ENCODE measurements at places on chromosomes 1 and 21.

DNA sequence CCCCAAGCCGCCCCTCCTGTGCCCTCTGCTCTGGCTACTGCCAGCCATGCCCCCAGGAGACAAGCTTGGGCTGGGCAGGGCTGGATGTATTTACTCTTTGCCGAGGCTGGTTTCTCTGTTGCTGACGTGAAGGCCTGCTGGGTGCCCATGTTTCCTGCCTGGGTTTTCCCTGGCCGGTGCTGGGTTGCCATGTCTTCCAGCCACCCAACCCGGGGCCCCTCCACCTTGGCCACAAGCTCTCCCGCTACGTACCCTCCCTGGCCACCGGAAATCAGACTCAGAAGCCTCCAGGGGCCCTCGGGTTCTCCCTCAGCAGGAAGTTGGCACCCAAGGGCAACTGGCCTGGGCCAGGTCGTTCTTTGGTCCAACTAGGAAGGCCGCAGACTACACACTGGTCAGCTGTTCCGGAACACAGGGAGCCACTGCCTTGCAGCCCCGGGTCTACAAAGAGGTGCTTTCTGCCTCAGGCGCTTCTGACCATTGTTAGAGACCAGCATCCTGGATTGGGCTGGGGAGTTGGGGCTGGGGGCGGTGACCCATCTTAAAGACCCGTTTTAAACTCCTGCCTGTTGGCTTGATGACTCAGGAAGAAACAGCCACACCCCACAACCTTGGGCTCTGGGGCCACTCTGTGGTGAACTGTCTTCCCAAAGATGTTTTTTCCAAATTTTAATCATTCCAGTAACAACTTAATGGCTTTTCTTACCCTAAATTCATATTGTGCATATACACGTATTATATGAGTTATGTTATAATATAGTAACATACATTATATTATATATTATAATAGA, 71.2 kb upstream of the RUNX3 start:
- DNase-seq, result no peak

DNA sequence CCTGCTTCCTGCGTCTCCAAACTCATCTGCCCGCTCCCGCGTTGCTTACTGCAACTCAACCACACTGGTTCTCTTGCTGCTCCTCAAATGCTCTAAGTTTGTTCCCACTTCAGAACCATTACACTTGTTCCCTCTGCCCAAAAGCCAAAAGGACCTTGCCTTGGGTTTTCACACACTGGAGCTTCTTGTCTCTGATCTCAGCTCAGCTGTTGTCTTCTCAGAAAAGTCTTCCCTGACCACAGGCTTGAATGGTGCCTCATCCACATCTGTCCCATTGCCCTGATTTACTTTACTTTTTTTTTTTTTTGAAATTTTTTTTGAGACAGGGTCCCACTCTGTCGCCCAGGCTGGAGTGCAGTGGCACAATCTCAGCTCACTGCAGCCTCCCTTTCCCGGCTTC, 44.3 kb upstream of the SYT14 start:
- no peak for DNase-seq

- DNase-seq, result no peak
Observed at GRCh38 chr1:226664413-226665101, 74.5 kb downstream of the ITPKB start.

DNA sequence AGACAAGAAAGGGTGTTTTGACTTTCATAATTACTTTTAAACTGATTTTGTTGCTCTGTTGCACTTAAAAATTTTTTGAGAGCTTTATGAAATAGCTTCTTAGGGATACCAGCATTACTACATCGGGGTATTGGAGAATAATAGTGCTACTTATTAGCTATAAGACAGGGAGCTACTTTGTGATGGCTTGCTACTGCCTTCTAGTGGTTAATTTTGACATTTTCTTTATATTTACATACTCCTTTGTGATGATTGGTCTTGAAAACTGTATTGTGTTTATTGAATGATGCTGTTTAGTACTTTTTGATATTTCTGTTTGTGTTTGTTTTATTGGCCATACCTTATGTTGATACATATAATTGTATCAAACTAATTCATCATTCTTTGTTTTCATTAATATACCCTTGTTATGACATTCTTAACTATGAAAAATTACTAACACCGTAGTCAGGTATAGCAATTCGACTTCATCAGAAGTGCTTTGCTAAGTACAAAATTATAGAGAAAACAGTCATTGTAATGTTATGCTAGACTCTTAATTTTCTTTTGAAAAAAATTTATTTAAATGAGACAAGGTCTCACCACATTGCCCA, 85.5 kb downstream of the CLIC4 start:
- peak; percentile 80 for DNase-seq

- DNase-seq, result peak; percentile 84
Observed at GRCh38 chr1:41613689-41614574, 129.4 kb upstream of the EDN2 start.

GRCh38 chr21:17460094-17460493, 52.7 kb upstream of the CXADR start:
- DNase-seq, result no peak

GRCh38 chr1:174352117-174352516, 95.6 kb upstream of the GPR52 start:
- peak; percentile 61 for DNase-seq

DNA sequence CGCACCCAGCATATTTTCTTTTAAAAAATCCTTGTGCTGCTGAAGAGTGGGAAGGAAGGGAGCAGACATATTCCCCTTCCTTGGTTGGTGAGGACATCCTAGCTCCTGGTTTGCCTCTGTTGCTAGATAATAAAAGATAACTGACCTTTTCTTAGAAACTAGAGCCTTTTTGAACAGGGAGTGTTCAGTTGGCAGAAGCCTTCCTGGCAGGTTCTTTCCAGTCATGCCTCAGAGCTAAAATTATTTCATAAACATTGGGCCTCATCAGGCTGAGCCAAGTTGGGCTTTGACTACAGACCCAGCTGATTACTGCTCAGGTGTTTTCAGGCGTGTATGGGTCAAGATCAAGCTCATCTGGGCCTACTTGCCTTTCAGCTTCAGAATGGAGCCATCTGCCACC, 22.7 kb upstream of the SH3BGRL3 start:
- DNase-seq, result no peak
